ENCODE measurements at places on chromosomes 4 and X. TPM values are rescaled to one million over a fixed set of nuclear protein-coding genes. Genes with fewer than 3 reads are reported as not detected.

DNA sequence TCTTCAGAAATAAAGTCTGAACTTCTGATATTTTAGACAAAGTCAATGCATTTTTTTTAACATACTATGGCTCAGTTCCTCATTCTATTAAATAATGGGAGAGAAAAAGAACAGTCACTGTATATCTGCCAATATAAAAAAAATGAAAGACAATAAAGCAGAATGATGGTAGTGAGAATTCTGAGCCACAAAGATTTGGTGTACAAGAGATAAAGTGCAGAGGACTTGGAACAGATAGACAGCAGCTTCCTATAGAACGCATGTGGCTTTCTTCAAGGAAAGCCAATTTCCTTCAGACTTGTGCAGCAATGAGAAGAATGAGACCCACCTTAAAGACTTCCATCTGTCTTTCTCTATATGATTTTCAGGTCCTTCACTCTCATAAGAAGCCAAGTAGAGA, 39.7 kb downstream of the RASGEF1B start:
- no peak for DNase-seq

DNA sequence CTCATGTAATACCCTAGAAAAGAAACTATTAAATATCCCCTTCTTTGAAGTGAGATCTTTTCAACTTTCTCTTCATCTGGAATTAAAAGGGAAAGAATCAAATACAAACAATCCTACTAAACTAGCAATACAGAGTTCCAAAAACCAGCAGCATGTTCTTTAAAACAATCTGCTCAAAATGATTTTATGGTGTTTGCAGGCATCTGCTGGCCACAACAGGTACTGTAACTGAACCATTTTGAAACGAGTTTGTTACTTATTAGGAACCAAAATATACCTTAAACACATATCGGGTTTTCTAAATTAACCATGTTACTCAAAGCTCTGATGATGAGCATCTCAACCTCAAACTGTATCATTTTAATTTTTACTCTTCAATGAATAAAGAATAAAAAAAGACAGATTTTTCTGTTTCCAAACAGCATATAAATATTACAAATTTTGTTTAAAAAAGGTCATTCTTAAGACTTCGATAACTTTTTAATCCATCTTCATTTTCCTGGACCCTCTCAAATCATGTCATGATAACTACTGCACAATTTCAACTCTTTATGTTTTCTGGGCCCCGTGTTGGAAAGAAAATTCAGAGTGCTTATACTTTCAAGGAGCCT, 56.5 kb downstream of the ARAP2 start:
- DNase-seq: peak; percentile 45

DNA sequence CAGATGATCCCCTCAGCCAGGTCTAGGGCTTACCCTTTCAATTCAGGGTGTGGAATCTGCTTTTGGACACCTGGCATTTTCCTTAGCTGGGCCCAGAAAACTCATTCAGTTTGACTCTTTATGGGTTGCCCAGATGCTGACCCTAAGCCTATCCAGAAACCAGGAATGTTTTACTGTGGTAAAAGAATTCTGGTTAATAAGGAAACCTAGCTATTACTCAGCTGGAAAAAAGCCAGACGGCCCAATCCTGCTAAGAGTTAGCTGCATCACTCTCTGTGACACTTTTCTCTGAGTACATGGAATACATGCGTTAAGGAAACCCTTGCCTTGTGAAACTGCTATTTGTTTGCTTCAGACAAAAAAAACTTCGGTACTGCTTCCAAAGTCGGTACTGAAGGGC, 28.0 kb downstream of the ING2 start:
- DNase-seq: no peak

The CT45A5 gene
- not detected for total RNA-seq

The NOA1 gene
- total RNA-seq: 27.4 TPM

The FTSJ1 gene
- 29.4 TPM for total RNA-seq

- DNase-seq: no peak
Measured at GRCh38 chrX:86028681-86029080, 18.7 kb downstream of the CHM start.

- no peak for DNase-seq
Measured at GRCh38 chr4:73772363-73772762, 32.0 kb downstream of the CXCL8 start.

DNA sequence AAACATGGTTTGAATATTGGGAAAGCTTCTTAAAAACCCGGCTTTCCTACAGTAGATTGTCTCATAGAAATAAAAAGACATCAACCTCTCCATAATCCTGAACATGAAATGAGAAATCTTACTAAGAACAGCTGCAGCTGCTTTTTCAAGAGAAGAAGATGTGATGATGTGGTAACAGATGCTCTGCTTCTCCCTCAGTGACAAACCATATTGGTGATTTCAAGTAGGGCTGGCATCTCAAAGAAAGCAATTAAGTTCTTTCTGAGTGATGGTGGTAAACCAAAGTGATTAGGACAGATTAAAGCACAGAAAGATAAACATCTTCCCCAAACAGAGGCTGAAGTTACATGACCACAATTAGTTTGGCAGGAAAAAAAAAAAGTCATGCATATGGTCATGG, 1477.7 kb downstream of the RAPGEF2 start:
- DNase-seq: peak; percentile 9

DNA sequence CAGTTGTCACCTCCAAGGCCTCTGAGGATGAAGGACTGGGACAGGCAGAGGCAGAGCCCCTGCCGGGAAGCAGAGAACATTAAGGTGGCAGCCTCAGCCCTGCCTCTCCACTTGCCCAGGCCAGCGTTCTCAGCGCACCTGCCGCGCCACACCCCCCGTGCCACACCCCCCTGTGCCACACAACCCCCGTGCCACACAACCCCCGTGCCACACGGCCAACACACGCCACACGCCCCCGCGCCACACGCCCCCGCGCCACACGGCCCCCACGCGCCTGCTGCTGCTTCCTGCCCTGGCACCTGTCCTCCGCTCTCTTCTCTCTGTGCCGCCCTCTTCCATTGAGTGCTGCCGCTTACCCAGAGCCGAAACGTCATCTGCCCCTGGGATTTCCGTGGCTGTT, 58.0 kb upstream of the ZFP42 start:
- DNase-seq: no peak

GRCh38 chrX:22177950-22178515, 94.7 kb upstream of the CBLL2 start:
- DNase-seq: no peak

- DNase-seq: no peak
Measured at GRCh38 chr4:148162991-148163390, 279.2 kb downstream of the NR3C2 start.

GRCh38 chr4:181108237-181108636, 1135.0 kb upstream of the TENM3 start:
- DNase-seq: no peak

The PALLD gene
- total RNA-seq: 47.3 TPM

DNA sequence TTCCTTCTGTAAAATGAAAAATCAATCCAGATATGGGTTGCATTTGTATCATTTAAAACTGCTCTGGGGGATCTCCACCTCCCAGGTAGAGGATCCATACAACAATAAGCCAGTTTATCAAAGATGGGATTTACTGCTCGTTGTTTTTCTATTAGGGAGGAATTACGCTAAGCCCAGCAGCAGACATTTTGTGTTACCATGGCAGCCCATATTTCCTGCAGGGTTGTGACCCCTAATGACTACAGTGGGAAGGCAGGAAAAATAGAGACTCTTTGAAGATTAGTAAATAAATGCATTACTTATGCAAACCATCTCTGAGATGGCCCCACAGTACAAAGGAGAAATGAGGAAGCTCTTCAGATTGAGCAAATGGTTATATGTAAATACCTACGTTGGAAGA, 253.4 kb upstream of the GPR101 start:
- no peak for DNase-seq

The YY2 gene
- 3.4 TPM for total RNA-seq

GRCh38 chrX:150225756-150226155, 137.4 kb upstream of the MAMLD1 start:
- DNase-seq: no peak

- DNase-seq: no peak
Measured at GRCh38 chr4:106624671-106625070, 256.1 kb upstream of the GIMD1 start.

The HNRNPH2 gene
- 83.3 TPM for total RNA-seq

The MFAP3L gene
- 3.5 TPM for total RNA-seq

The TLR2 gene
- not detected for total RNA-seq

DNA sequence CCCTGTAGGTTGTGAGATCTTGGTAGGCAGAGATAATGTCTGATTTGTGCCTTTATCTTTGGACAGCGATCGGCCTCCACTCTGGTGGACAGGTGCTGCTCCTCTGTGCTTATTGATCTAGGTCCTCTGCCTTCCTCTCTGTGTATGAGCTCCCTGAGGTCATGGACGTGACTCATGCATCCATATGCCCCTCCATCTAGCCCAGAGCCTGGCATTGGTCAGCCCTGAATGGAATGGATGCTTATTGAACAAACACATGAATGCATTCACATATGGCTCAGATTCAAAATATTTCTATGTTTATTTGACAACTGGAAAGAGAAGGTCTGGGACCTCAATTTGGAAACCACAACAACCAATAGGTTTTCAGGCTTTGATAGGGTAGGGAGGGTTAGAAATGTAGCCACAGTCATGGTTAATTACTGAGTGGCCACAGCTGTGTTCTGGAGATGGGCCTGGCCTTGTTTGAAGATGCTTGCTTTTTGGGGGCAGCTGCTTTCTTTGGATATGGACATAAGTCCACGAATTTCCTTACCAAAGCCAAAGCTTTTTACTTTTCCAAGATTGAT, 76.2 kb downstream of the SEL1L3 start:
- peak; percentile 97 for DNase-seq

DNA sequence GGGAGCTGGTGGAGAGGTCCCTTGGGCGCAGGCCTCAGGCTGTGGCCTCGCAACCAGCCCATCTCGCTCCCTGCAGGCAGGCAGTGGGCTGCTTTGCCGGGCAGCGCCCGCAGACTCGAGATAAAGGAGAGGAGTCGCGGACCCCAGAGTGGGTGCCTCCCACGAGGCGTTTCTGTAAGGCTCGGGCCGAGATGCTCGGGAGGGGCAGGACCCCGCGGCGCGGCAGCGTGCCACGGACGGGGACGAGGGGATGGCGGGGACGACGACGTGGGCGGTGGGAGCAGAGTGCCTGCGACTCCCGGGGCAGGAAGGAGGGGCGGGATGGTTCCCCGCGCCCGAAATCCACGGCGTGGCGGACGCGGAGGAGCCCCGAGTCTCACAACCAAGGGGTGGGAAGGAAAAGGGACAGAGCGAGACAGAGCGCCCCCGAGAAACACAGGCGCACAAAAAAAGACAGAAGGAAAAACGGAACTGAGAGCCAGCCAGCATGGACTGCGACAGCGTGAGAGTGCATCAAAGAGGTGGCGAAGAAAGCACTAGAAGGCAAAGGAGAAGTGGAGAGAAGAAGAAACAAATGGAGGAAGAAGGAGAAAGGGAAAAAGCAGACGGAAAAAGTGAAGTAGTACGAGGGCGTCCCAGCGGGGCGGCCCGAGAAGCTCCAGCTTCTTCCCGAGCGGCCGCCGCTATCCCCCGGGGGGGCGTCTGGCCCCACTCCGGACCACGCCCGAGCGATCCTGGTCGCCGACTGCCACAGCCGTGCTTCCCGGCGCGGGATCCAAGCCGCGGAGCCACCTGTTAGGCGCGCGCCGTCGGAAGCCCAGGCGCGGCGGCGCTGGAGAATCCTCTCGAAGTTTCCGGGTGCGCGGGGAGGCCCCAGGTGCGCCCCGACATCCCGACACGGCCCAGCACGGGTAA, 1.5 kb downstream of the BEND4 start:
- DNase-seq: no peak

The ENPEP gene
- 0.56 TPM for total RNA-seq

GRCh38 chr4:169439244-169439643, 168.5 kb upstream of the SH3RF1 start:
- no peak for DNase-seq

GRCh38 chr4:26912810-26913209, 52.2 kb downstream of the STIM2 start:
- DNase-seq: no peak

The FHDC1 gene
- total RNA-seq: 2.0 TPM

- DNase-seq: no peak
Measured at GRCh38 chr4:173489514-173489913, 40.5 kb downstream of the HAND2 start.
